Dorsolateral prefrontal cortex (tissue), 122 donors: ENCODE measurements at places on chromosomes 2 and 18.

DNA sequence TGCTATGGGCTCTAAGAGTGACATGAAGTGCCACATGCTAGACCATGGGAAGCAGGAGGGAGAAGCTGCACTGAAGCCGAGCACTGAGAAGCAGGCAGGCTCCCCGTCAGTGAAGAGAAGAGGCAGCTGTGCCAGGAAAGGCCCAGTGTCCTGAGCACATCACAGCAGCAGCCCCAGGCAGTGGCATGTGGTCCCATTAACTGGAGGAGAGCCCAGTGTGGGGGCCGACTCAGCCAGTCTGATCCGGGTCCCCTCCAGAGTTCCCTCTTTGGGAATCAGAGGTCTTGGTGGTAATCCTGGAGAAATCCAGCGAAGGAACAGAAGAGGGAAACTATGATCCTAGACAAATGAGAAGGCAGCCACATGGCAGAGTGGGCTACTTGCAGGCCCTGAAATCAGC is 96.7 kb upstream of the ACAA2 start:
- no peak for DNase-seq

GRCh38 chr2:189943009-189943408 is 119.5 kb downstream of the MSTN start:
- no peak for DNase-seq

DNA sequence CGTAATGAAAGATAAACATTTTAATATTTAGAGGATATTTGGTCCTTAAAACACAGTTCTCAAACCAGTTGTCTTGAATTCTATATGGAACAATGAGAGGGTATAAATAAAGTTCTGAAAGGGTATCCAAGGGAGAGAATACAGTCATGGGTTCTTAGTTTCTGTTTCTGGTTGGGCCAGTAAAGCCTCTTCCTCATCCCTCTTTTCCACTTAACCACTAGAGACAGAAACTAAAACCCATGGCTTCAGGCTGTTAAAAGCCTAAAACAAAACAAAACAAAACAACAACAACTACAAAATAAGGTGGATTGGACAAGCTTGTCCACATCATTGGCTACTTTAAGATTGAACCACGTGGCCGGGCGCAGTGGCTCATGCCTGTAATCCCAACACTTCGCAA is 18.8 kb downstream of the COQ10B start:
- no peak for DNase-seq

GRCh38 chr2:221442128-221442527 is 130.0 kb downstream of the EPHA4 start:
- no peak for DNase-seq

DNA sequence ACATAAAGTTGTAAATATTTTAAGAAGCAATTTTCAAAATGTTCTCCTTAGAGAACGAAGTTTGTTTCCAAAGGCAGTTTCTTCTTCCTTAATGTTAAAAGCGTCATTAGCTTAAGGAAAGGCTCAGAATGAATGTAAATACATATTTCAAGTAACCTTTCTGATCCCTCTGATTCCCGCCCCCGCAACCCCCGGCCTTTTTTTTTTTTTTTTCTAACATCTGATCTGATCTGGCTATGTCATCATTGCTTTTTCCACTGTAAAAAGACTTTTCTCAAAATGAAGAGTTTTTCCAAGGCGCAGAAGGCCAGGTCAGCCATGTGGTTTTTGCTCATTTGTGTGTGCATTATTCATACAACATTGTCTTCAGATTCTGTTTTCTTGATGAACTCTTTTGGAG is 57.1 kb upstream of the MEIS1 start:
- no peak for DNase-seq

DNA sequence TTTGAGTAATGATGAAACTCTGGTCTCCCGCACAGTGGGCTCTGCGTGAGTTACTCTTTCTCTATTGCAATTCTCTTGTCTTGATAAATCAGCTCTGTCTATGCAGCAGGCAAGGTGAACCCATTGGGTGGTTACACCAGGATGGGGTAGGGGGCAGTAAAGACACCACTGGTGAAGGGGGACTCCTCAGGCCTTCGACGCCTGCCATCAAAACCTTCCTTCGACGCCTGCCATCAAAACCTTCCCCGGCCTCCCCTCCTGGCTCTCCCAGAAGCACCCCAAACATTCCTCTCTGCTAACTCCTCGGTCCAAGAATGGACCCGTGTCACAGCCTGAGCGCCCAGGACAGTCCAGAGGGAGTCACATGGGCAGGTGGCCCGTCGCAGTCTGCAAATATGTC is 4.8 kb upstream of the STARD7 start:
- no peak for DNase-seq

GRCh38 chr2:211306929-211307328 is 750.5 kb downstream of the CPS1 start:
- no peak for DNase-seq

DNA sequence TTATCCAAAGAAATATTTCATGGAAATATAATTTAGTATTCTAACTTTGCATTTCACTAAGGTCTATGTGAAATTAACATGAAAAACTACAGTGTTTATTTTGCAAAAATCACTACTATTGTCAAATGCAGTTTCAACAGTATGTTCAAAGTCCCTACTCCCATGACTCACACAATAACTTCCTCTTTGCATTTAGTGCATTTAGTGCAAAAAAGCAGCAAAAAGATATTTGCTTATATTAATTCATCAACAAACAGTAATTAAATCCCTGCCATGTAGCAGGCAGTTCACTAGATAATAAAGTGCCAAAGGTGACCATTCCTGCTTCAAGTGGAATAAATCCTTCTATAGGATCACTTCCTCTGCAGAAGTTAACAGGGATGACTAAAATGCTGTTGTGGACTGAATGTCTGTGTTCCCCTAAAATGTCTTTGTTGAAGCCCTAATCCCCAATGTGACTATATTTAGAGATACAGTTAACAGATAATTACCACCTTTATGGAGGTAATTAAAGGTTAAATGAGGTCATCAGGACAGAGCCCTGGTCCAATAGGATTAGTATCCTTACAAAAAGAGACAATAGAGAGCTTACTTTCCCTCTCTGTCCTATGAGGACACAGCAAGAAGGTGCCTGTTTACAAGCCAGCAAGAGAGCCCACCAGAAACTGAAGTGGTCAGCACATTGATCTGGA is 61.7 kb downstream of the STK39 start:
- no peak for DNase-seq

DNA sequence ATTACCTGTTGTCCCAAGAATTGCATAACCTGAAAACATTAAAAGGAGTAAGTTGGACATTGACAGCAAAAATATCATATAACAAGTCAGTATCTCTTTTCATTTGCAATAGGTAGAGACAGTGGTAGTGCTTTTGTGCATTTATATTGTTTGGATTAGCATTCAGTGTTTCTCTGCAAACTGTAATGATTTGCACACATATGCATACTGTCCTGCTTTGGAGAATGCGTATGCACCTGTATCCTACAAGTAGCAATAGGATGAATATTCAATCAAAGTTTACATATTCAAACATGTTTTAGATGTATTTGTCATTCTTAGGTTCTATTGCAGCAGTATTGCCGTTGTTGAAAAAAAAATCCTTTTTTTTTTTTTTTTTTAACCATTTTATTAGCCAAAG is 201.9 kb downstream of the ZNF407 start:
- DNase-seq, result no peak

DNA sequence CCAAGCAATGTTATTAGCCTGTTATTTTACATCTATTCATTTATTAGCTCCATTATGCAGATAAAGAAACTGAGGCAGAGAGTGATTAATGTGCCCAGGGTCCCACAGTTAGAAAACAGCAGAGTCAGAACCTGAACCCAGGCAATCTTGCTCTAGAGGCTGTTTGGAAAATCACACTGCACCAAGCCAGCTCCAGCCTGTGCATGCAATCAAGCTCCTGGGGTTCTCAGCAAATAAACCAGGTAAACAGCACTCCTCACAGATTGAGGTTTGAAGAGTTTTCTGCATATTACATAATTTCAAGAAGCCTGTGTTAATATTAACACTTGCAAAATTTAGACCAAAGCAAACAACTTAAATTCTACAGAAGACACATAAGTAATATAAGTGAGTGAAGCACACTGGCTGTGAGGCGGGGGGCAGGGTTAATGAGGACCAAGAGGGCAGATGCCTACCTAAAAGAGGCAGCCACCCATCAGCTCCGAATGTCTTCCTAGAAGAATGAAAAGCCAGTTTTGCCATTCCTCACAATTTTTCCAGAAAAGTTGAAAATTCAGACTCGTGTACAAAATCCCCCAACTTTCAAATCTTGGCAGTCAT is 35.4 kb downstream of the CACNB4 start:
- DNase-seq, result no peak

GRCh38 chr2:43132683-43133301 is 93.6 kb downstream of the ZFP36L2 start:
- no peak for DNase-seq

DNA sequence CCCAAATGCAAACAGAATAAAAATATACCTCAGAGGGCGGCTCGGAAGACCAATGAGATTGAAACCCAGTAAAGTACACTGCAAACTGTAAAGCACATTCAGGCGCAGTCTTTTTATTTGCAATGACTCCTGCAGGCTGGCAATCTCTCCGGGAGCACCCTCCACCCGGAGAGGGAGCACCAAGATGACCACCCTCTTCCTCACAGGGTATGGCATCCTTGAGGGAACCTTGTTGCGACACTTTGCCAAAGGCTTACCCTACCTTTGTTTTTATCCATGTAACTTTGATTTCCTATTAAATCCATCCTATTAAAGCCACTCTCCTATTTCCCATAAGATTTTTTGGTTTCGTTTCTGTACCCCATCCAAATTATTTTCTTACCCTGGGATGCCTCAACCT is 16.2 kb downstream of the CHST10 start:
- no peak for DNase-seq

- DNase-seq, result no peak
These were observed 171.2 kb downstream of the ACOXL start for GRCh38 chr2:110903548-110903947.

GRCh38 chr2:127619203-127619590 is 26.8 kb upstream of the GPR17 start:
- DNase-seq, result no peak

DNA sequence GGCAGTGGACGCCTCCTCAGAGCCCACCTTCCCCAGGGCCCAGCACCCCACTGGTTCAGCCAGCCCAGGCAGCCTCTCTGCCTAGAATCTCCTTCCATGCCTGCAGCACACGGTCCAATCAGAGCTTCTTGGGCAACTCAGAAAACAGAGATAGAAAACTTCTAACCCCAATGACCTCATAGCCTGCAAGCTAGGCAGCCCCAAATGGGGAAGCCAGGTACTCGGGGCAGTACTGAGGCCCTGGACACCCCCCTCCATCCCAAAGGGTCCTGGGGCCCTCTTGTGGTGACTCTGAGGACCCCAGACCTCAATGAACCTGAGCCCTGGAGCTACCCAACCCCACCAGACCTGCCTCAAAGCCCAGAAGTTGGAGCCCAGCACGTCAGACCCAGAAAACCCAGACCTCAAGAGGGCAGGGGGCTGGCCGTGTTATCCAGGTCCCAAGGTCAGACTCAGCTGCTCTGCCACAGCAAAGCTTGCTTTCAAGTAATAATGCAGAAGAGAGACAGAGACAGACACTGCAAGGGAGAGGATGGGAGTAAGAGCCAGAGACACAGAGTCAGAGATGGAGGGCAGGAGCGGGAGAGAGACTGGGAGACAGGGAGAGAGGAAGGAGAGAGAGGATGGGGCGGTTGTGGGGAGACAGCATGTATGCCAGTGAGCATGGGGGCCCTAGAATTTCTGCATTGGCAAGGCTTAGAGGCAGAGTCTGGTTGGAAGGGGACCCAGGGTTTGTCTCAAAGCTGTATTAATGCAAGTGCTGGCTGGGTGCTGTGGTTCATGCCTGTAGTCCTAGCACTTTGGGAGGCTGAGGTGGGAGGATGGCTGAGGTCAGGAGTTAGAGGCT is 28.2 kb downstream of the SERTAD2 start:
- DNase-seq, result no peak

DNA sequence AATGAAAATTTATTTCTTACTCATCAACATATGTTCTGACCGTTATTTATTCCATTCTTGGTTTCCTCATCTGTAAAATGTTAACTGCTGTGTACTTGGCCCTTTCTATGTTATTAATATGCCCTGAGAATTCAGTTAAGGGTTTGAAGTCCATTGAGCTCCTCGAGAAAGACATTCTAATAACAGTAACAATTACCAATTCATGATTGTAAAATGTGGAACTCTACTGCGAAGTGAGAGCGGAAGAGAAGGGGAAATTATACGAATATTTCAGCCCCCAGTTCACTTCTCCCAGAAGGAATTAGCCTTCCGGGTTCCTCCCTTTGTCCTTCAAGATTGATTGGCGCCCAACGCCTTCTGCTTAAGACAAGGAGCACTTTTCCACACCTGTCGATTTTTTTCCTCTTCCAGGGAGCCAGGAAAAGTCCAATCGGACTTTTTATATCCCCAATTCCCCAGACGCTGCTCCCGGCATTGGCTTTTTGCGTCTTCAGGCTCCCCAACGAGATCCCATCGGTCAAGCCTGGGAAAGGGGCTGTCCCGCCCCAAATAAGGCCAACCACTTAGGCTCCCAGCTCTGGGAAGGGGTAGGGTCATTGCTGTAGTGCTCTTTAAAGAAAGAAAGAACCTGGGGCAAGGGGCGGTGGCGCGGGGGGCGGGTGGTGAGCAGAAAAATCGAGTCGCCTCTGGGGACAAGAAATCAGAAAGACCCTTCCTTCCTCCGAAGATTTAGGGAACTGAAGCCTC is 1.6 kb downstream of the DSC2 start:
- no peak for DNase-seq

DNA sequence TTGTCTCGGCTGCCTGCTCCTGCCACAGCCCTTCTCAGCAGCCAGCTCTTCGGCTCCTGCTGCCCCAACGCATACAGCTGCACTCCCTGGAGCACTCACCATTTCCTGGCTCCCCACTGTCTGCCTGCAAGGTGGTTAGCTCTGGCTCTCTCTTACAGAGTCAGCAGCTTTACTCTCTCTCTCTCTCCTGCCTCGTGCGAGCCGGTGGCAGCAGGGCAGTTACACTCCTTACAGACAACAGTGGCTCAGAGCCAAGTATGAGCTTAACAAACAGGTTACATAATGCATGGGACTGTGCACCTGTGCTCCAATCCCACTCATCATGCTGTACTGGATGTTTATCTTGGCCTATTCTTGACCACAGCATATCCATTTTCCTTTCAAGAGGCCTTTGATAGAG is 47.4 kb upstream of the DNAJC10 start:
- no peak for DNase-seq

DNA sequence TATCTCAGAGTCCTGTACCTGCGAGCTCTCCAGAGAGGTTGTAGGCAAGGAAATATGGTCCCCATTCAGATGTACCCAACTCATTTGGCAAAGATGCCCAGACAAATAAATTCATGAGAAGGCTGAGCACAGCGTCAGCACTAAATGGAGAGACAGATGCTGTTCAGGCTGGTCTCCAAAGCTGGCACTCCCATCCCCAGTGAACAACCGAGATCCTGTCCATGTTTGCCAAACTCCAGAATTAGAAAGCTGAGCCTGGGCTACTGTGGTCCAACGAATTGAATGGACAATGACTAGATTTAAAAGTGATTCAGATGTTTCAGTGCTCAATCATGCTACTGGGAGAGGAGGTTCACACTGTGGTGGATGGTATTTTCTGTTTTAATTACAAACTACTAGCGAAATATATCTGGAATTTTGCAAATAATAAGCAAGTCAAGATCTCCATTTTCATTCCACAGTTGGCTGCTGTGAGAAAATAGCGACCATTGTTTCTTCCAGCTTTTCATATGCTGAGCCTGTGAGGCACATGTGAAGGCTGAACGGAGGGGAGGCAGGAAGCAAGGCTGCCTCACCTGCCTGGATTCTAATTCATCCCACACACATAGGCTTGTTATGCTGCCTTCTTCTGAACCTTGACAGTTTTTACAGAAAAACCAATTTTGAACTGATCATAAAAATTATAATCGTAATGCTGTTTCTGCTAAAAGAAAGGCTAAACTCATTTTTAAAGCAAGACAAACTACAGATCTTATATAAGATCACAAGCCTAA is 22.6 kb upstream of the DAPL1 start:
- DNase-seq, result peak; percentile 81

GRCh38 chr2:179123272-179123662 is 73.3 kb upstream of the CCDC141 start:
- no peak for DNase-seq
